ENCODE measurements at places on chromosomes 3 and 15. TPM values are rescaled to one million over a fixed set of nuclear protein-coding genes. Genes with fewer than 3 reads are reported as not detected.

Gene FAM107A
- total RNA-seq: 0.18 TPM

Gene ALS2CL
- total RNA-seq: 10.5 TPM

Gene SMAD6
- 26.9 TPM for total RNA-seq

Gene TRPM1
- total RNA-seq: not detected

Gene KNG1
- not detected for total RNA-seq

Measured in A549 treated with Mapracorat at 1 μM for 4 hours (cell line).